Sciatic nerve (tissue), 2 donors: ENCODE measurements at places on chromosomes 12 and 14. TPM values are rescaled to one million over a fixed set of nuclear protein-coding genes. Genes with fewer than 3 reads are reported as not detected.

MMP14 gene
- total RNA-seq, result 138 TPM

TSPAN19 gene
- total RNA-seq, result 0.58 TPM

PLCZ1 gene
- total RNA-seq, result not detected

CBLN3 gene
- 7.0 TPM for total RNA-seq

SIX6 gene
- total RNA-seq, result not detected

SRGAP1 gene
- total RNA-seq, result 16.0 TPM

TBX3 gene
- total RNA-seq, result 26.3 TPM

OR4E2 gene
- total RNA-seq, result not detected

MYF6 gene
- total RNA-seq, result not detected

A2ML1 gene
- total RNA-seq, result 13.6 TPM

PRPH gene
- 3.7 TPM for total RNA-seq

RNASE12 gene
- total RNA-seq, result not detected

PEBP1 gene
- total RNA-seq, result 337 TPM

SLC6A15 gene
- total RNA-seq, result 0.58 TPM

TEX22 gene
- 6.0 TPM for total RNA-seq

ATF1 gene
- total RNA-seq, result 44.2 TPM
